Activated CD8-positive, alpha-beta memory T cell treated with anti-CD3 and anti-CD28 coated beads for 1 hour (primary cell): ENCODE measurements at places on chromosomes 5 and 9.

DNA sequence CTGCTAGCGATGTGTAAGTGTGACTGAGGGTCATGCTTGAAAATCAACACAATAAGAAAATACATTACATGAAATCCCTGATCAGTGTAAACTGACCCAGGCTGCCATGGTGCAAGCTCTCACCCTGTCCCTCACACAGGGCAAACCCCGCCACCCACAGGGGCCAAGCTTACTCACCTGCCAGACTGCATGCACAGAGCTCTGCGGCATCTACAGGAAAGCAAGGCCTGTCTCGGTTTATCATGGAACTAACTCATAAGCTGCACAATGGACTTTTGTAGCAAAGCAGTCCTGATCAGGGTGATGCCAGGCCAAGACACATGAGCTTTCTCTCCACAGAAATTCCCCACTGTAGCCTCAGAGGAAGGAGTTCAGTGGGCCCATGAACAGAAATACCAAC lies 9.7 kb downstream of the IPPK start:
- DNase-seq: no peak

DNA sequence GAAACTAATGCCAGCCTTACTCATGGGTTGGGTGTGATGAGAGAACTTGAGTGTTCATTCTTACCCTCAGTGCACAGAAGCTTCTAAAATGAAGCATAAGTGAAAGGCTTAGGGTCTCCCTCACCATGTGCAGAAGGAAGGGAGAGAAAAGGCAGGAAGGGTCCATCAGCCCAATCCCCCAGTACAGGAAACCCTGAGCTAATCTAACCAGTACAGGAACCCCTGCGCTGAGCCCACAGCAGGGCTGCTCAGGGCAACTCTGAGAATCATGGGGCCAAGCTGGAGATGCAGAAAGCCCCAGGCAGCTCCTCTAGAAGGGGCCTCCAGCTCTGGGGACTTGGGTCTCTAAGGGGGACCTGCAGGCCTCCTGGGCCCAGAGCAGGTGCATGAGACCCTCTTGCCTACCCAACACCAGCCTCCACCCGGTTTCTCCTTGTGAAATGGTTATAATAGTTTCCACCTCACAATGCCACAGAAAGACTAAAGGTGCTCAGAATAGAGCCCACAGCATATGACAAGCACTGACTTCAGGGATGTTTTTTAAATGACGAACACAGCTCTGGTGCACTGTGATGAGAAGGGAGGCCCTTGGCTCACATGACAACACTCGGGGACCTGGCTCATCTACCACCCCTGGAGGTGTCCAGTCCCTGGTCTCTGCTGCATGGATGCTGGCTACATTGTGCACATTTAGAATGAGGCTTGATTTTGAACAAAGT lies 190.1 kb downstream of the ACTL7B start:
- DNase-seq: no peak

DNA sequence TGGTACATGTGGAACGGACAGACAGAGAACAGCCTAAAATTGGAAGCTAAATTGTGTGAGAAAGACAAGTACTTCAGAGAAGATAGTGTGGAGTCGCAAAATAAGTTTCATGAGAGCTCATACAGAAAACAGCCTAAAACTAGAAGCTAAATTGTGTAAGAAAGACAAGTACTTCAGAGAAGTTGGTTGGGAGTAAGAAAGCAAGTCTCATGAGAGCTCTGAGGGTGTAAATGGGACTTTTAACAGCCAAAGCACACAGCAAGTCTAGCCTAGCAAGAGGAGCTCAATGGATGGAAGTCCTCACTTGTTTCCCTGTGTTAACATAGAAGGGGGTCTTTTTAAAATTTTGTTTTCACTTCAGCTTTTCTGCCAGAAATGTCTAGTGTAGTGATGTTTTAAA lies 93.1 kb downstream of the STK32A start:
- DNase-seq: no peak

DNA sequence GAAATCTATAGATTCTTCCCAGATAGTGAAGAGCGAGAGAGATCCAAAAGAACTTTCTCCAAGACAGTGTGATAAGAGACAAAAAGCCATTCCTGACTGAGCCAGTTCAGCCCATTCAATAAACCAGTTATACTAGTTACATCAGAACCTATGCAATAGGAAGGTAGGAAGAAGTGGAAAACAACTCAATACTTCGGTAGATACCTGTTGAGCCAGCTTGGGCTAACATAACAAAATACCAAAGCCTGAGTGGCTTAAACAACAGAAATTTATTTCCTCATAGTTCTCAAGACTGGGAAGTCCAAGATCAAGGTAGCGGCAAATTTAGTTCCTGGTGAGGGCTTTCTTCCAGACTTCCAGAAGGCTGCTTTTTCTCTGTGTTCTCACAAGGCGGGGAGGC lies 214.5 kb upstream of the GRAMD2B start:
- DNase-seq: no peak

DNA sequence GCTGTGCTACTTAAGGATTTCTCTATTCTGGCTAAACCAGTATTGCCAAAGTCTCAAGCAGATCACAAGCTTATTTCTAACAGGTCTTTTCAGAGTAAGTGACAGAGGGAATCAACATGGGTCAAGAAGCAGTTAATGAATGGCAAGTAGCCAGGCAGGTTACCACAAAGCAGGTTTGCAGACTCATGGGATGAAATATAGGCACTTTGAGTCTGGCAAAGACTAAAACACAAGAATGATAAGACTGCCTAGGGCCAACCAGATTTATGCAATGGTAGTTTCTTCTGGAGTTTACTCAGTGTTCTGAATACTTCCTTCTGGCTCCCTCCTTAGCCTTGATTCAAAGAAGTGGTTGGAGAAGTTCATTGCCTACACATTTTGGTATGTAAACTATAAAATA lies 3.6 kb downstream of the HMGCS1 start:
- DNase-seq: no peak

DNA sequence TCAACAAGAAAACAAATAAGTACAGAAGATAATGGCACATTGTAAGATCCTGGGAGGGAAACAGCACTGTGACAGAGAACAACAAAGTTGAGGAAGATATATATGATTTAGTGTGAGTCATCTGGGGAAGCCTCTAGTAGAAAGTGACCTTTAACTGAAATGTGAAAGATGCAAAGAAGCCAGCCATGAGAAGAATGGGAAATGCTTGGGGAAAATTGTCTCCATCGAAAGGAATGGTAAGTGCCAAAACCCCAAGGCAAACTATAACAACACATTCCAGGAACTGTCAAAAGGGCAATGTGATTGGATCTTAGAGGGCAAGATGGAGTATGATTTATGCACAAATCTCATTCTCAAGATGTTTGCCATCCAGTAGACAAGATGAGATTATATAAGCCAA lies 537.8 kb upstream of the BRINP1 start:
- no peak for DNase-seq

GRCh38 chr5:108801776-108802175 lies 54.1 kb downstream of the FER start:
- DNase-seq: no peak

GRCh38 chr5:72248410-72248981 lies 71.5 kb downstream of the MRPS27 start:
- DNase-seq: no peak

DNA sequence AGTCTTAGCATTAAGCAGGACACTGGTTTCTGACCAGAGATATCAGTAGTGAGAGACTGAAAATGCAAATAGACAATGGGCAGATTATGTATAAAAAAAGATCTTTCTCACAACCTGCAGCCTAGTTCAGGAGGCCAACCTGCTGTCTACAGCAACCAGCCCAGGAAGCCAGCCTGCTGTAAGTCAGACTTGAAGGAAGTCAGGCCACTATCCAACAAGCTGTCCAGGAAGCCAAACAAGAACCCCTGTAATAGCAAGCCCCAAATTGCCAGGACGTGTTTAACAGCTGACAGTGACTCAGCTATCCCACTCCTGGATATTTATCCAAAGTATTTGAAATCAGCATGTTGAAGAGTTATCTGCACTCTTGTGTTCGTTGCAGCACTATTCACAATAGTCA lies 121.8 kb upstream of the SPIN1 start:
- no peak for DNase-seq

DNA sequence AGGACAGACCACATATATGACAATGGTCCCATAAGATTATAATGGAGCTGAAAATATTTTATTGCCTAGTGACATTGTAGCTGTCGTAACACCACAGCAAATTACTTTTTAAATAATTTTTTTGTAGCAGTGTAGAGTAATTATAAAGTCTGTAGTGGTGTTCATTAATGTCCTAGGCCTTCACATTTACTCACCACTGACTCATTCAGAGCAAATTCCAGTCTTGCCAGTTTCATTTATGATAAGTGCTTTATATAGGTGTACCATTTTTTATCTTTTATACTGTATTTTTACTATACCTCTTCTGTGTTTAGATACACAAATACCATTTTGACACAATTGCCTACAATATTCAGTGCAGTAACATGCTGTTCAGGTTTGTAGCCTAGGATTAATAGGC lies 67.6 kb downstream of the TLE4 start:
- no peak for DNase-seq

DNA sequence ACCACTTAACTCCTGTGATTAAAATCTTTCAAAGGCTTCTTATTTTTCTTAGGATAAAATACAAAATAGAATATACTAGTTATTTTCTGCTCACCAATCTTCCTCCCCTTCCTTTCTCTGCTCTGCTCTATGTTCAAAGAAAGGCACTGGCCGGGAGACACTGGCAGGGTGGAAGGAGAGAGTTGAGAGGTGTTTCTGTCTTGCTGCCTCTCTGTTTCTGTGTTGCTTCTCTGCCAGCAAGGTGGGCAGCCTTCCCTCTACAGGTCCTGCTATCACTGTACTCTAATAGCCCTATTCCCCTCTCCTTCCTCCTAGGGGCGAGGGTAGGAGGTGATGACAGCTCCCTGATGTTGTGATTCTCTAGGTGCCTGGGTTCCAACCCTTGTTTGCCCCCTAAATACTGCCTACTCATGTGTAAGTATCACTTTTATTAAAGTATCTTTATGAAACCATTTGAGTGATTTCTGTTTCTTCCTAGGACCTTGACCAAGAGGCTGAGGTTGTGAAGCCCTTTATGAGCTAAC lies 515.1 kb downstream of the TLE4 start:
- DNase-seq: no peak

DNA sequence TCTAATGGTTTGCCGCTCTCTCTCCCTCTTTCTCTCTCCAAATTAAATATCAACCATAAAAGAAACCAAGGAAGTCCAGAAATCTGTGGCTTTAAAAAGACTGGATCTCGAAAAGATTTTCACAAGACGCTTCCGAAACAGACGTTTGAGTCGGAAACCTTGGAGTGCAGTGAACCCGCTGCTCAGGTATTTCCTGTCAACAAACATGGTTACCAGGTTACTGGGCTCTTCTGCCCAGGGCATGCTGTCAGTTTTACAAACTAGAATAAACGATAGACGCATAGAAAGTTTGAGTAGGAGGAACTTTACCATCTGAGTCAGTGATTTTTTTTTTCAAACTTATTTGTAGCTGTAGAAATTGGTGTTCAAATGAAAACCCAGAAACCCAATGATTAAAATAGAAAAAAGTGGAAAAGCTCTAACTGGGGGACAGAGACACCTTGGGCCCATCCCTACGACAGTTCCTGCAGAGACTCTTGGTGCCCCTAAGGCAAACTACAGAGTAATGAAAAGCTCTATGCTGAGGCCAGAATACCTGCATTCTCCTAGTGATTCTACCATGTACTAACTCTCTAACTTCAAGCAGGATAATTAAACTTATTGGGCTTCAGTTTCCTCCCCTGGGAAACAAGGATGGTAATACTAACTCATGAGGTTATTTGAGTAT lies 90.0 kb downstream of the DOCK8 start:
- no peak for DNase-seq

DNA sequence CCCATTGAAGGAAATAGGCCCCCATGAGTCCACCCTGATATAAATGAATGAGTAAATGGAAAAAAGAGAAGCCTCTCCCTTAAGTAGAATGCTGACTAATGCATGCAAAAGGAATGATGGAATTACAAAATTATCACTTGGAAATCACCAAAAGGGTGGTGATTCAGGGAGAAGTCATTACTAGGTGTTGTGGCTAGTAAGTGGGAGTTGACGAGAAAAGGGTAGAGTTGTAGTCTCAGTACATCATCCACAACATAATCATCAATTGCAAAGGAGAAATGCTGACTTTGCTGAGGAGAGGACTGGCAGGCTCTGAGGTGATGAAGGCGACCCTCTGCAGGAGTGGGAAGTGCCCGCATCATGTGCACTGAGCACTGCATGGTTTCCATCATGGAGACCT lies 201.5 kb upstream of the S1PR3 start:
- DNase-seq: no peak

DNA sequence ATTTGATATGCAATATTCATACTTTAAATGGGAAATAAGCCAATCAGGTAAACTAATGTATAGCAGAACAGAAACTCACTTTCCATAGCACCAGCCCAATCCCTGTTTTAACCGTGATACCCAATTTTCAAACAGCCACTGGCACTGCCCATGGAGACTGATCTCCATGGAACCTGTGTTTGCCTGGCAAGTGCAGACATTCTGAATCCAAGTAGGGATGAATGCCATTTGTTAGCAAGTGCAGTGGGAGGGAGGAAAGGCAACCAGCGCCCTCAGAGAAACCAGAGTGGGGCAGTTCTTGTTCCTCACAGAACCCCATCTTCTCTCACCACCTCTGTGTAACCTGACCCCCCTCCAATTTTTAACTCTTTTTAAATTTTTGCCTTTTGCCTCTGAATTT lies 229.1 kb downstream of the CTNND2 start:
- DNase-seq: no peak

DNA sequence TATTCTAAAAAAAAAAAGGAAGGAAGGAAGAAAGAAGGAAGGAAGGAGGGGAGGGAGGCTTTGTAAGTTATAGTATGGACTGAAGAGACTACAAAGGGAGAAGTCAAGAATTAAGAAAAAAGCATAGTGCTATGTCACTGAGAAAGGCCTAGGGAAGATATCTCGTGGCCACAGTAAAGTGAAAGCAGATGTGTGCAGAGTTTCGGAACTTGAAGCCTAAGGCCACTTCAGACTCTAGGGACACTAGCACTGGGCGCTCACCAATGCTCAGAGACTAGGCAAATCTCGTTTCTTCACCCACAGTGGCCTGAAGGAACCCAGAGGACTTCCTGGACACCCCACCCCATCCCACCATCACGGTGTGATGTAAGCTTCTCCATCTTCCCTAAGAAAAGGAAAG lies 181.4 kb upstream of the TRPM3 start:
- DNase-seq: no peak

DNA sequence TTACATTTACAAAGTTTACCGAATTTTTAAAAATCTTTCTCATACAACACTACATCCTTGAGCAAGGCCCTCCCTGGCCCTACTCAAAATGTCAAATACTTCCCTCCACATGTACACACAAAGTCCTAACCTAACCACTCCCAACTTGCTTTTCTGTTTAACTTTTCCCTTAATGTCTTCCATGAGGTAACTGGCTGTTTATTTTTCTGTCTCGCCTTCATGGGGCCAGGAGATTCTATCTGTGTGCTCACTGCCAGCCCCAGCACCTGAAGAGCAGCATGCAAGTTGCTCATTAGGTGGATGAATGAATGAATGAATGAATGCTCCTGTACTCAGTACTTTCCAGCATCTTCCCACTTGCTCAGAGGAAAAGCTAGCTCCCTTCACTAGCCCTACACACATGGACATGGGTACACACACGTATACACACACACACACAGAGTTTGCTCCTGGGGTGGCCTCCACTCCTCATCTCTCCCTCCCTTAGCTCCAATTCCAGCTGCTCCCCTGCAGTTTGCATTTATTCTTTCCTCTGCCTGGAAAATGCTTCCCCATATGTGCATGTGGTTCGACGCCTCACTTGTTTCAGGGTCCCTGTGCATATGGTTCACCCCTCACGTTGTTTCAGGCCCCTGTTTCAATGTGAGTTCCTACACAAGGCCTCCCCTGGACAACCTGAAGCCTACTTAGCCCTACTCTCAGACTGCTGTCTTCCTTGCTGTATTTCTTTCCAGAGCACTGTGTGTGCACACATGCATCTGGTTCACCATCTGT lies 165.2 kb downstream of the ROR2 start:
- no peak for DNase-seq
